ENCODE measurements at places on chromosomes 5 and 9.

GRCh38 chr9:115385383-115386122 is 267.6 kb upstream of the TNC start:
- H3K27ac ChIP-seq = no peak overlapping the region
- H3K36me3 ChIP-seq = no peaks in the 10 kb centered on the region
- no peak overlapping the region for H3K4me3 ChIP-seq
- H3K27me3 ChIP-seq = no peaks in the 10 kb centered on the region

DNA sequence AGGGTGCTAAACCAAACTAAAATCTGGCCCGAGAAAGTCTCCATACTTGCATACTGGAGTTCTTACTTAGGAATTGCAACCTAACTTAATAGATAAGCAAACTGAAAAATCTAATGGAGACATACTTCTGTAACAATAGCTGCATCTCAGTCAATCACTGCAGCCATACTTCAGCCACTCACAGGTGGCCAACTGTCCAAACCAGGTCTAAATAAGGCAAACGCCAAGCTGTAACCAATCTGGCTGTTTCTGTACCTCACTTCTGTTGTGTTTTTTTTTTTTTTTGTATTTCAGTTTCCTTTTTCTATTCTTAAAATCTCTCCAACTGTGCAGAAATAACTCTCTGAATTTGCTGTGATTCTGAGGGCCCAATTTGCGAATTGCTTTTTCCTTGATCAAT is 4.4 kb upstream of the NDUFB6 start:
- H3K27ac ChIP-seq = no peak overlapping the region
- peaks cover 5% of the 10 kb centered on the region for H3K4me1 ChIP-seq
- H3K36me3 ChIP-seq = no peaks in the 10 kb centered on the region
- H3K27me3 ChIP-seq = no peaks in the 10 kb centered on the region

GRCh38 chr9:88660611-88661010 is 125.6 kb downstream of the NXNL2 start:
- no peak overlapping the region for H3K27ac ChIP-seq
- no peak overlapping the region for H3K4me3 ChIP-seq
- no peaks in the 10 kb centered on the region for H3K36me3 ChIP-seq

DNA sequence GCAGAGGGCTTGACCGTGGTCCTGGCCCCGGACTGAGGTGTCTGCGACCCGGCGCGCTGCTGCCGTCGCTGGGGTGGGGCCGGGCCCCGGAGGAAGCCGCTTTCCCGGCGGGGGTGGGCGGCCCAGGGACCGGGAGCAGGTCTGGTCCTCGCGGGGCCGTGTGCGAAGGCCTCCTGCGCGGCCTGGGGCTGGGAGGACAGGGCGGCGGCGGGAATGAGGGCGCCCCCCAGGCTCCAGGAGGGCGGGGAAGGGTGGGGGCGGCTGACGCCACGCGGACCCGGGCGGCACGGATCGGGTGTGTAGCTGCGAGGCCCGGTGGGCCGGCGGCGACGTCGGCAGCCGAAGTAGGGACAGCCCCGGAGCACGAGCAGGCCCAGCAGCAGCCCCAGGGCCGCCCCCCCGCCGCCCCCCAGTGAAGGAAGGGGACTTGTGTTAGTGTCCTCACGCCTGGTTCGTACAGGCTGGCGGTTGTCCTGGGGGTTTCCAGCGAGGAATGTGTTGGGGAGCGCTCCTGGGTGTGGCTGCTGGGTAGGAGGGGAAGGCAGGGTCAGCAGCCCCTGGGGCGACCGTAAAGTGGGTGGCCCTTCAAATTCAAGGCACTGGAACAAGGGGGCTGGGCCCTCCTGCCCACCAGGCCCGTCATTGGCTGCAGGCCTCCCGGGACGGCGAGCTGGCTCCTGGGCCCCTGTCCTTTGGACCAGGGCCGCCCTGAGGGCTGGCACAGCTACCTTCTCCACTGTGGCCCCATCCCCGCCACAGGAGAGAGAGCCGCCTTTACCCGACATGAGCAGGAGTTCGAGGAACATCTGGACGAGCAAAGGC is 597 bp upstream of the TMEM250 start:
- DNase-seq = no peak
- H3K4me3 ChIP-seq = peak overlapping the region; percentile 53
- H3K27ac ChIP-seq = peak overlapping the region; percentile 79
- H3K4me1 ChIP-seq = peaks cover 54% of the 10 kb centered on the region
- H3K27me3 ChIP-seq = no peaks in the 10 kb centered on the region

DNA sequence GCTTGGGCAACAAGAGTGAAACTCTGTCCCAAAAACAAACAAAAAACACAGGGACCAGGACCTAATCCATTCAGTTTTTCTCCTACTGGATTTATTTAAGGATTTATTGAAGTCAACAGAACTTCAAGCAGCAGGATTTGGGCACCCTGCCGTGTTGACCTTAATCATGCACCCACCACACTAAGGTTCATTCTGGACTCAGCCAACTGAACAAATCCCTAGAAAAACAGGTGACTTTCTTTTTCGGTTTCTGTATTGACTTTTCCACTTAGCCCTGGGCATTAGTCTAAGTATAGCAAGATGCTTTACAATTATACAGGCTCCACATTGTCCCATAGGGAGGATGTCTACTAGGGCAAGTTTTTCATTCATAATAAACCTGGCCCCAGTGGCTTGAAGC is 30.0 kb downstream of the ZNF131 start:
- no peak overlapping the region for H3K4me3 ChIP-seq
- no peak overlapping the region for H3K27ac ChIP-seq
- H3K36me3 ChIP-seq = peaks cover 29% of the 10 kb centered on the region
- no peaks in the 10 kb centered on the region for H3K27me3 ChIP-seq

DNA sequence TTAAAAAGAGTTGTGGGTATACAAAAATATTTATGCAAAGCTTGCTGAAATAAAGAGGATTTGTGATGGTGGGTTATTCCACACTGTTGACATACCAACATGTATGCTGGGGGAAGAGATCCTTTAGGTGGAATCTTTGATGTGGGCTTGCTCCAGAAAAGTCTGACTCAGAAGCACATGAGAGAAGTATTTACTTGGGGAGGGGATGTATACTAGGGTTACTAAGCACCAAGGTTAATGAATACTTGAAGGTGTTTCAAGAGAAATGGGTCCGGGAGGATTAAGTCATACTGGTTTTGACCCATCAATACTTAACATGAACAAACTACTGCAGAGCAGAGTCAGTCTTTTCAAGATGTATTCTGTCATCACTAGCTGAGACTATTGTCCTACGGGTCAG is 316.4 kb upstream of the GRIN3A start:
- no peaks in the 10 kb centered on the region for H3K36me3 ChIP-seq
- H3K4me1 ChIP-seq = no peaks in the 10 kb centered on the region
- H3K27me3 ChIP-seq = no peaks in the 10 kb centered on the region
- no peak for DNase-seq
- H3K4me3 ChIP-seq = no peak overlapping the region
- H3K27ac ChIP-seq = no peak overlapping the region

DNA sequence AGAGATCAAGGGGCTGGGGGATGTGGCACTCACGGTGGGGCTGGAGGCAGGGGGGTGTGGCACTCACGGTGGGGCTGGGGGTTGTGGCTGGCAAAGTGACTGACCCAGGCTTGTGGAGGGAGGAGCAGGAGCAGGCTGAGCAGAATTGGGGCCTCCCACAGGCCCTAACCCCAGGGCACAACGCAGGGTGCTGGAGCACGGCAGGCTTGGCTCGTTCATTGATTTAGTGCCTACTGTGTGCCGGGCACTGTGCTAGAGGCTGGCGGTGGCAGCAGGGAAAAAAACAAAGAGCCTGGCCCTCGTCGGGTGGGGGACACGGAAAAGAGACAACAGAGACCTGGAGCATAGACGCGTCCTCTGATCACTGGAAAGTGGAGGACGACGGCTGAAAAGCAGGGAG is 80.9 kb downstream of the HMCN2 start:
- H3K27me3 ChIP-seq = peaks cover 4% of the 10 kb centered on the region
- H3K36me3 ChIP-seq = no peaks in the 10 kb centered on the region
- H3K27ac ChIP-seq = no peak overlapping the region
- no peak overlapping the region for H3K4me3 ChIP-seq
- no peak for DNase-seq

- H3K27ac ChIP-seq = peak overlapping the region; percentile 57
- H3K4me1 ChIP-seq = peaks cover 72% of the 10 kb centered on the region
- no peak overlapping the region for H3K4me3 ChIP-seq
- DNase-seq = no peak
- H3K36me3 ChIP-seq = no peaks in the 10 kb centered on the region
Observed at GRCh38 chr5:176540476-176540899, 3.3 kb upstream of the RNF44 start.

DNA sequence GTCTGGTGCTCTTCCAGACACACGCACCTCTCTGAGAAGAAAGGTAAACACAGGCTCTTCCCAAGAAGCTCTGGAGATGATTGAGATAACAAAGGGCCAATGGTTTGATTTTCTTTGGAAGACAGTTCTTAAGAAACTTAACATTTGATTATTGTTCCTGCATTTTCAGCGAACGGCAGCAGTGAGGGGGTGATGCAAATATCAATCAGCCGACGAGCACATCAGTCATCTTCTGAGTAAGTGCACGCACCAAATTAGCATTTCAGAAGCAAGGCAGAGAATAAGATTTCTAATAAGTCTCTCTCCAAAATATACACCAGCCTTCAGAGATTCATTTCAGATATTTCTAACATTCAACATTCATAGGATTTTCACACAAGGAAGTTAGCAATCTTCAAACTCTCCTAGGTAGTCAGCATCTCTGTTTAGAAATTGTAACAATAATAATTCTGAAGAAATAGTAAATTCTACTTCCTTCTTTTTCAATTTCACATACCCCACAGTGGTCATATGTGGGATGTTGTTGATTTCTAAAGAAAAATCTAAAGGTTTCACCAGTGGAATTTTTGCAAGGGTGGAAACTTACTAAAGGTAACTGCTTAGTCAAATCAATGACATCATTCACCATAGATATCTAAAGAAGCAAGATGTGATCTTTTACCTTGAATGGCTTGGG is 250.3 kb downstream of the SEC61B start:
- no peaks in the 10 kb centered on the region for H3K27me3 ChIP-seq
- H3K27ac ChIP-seq = no peak overlapping the region
- H3K36me3 ChIP-seq = no peaks in the 10 kb centered on the region

DNA sequence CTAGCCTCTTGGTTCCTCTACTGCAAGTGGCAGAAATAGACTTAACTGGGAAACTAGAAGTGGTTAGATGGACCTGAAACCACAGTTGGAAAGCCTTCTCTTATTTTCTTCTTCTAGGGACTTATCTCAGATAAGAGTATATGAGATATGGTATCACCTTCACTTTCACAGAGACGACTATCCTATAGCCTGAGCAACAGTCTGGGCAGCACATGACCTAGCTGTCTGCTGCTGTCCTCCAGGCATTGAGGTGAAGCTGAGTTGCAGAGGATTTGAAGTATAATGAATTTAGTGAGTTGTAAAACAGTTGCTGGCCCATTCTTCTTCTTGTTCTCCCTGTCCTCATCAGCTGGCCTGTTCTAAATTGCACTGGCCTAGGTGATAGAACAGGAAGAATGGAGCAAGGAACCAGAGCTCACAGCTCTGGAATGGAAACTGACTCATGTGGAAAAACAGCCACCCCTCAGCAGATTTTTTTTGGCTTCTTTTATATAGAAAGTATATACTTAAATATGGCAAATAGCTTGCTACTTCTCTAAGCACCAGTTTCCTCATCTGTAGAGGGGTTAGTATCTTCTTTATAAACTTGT is 27.8 kb downstream of the RECK start:
- no peak for DNase-seq
- H3K4me1 ChIP-seq = no peaks in the 10 kb centered on the region
- no peak overlapping the region for H3K27ac ChIP-seq
- H3K4me3 ChIP-seq = no peak overlapping the region
- H3K27me3 ChIP-seq = no peaks in the 10 kb centered on the region
- peaks cover 17% of the 10 kb centered on the region for H3K36me3 ChIP-seq

DNA sequence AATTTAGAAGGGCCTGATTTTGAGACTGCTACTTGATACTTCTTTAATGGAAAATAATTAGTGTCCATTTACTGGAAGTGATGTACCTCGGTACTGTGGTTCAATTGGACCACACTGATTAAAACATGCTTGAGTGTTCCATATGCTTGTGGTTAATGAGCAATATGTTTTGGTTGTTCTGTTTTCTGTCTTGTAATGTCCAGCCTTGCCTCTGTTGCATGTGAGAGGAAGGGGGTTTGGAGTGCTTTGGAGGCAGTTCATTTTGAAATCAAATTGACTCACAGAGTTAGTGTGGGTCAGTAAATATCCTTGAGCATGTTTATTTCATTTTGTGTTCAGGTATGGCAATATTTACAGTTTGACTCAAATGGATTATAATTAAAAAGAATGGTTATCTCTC is 334.4 kb downstream of the ARHGEF28 start:
- DNase-seq = no peak
- H3K4me1 ChIP-seq = no peaks in the 10 kb centered on the region
- no peak overlapping the region for H3K27ac ChIP-seq
- H3K4me3 ChIP-seq = no peak overlapping the region
- H3K36me3 ChIP-seq = no peaks in the 10 kb centered on the region

DNA sequence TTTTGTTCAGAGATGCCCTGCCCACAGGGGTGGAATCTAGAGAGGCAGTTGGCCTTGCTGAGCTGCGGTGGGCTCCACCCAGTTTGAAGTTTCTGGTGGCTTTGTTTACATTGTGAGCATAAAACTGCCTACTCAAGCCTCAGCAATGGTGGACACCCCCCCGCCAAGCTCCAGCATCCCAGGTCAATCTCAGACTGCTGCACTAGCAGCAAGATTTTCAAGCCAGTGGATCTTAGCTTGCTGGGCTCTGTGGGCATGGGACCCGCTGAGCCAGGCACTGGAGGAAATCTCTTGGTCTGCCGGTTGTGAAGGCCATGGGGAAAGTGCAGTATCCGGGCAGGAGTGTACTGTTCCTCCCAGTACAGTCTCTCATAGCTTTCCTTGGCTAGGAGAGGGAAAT is 55.5 kb downstream of the MINAR2 start:
- no peaks in the 10 kb centered on the region for H3K36me3 ChIP-seq
- H3K4me3 ChIP-seq = no peak overlapping the region
- H3K4me1 ChIP-seq = no peaks in the 10 kb centered on the region
- peaks cover 4% of the 10 kb centered on the region for H3K27me3 ChIP-seq
- H3K27ac ChIP-seq = no peak overlapping the region

- no peak overlapping the region for H3K27ac ChIP-seq
- H3K4me3 ChIP-seq = no peak overlapping the region
Observed at GRCh38 chr9:93326056-93326455, 125.4 kb upstream of the FAM120A start.

- no peaks in the 10 kb centered on the region for H3K36me3 ChIP-seq
- H3K27me3 ChIP-seq = no peaks in the 10 kb centered on the region
- H3K4me1 ChIP-seq = no peaks in the 10 kb centered on the region
- H3K27ac ChIP-seq = no peak overlapping the region
- H3K4me3 ChIP-seq = no peak overlapping the region
- DNase-seq = no peak
Observed at GRCh38 chr9:76521906-76522305, 62.9 kb downstream of the GCNT1 start.
